ENCODE measurements at places on chromosomes 6 and 20. TPM values are rescaled to one million over a fixed set of nuclear protein-coding genes. Genes with fewer than 3 reads are reported as not detected.

RMND1 gene
- 62.4 TPM for total RNA-seq

ZNF343 gene
- total RNA-seq: 12.2 TPM

- no peaks in the 10 kb centered on the region for H3K36me3 ChIP-seq
- no peaks in the 10 kb centered on the region for H3K4me1 ChIP-seq
- H3K27ac ChIP-seq: no peak overlapping the region
- no peak for DNase-seq
These were observed 70.5 kb upstream of the DUSP22 start for GRCh38 chr6:221531-222349.

DNA sequence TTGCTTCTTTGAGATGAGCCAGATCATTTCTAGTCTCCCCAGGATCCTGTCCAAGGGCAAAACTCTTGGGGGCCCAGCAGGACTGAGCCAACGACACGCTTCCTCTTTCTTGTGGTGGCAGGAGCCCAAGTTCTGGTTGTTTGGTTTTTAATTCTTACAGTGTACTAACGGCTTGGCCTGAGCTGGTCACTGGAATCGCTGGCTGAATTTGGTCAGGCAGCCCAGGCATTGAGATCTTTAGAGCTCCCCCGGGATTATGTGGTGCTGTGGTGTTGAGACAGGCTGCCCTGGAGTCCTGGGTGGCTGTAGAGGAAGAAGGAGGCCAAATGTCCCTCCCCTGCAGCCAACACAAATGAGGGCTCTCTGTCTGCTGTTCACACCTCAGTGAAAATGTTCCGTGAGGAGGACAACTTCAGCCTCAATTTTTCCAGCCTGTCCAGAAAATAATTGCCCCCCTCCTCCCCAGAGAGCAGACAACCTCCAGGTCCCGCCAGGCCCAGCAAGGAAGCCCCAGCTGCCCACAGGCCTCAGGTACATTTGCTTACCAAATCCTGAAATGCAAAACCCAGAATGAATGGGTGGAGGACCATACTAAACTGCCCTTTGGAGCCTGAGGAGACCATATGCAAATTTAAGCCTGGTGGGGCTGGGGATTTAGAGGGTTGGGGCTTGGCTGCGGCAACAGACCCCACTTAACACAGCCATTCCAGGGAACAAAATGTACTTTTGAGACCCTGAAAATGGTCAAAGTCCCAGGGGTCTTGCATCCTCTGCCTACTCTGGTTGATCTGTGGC, 23.6 kb downstream of the BNIP5 start:
- H3K27ac ChIP-seq: no peak overlapping the region
- DNase-seq: no peak
- H3K4me1 ChIP-seq: no peaks in the 10 kb centered on the region
- H3K36me3 ChIP-seq: no peaks in the 10 kb centered on the region
- H3K4me3 ChIP-seq: no peak overlapping the region

CPNE5 gene
- total RNA-seq: 3.5 TPM

DNA sequence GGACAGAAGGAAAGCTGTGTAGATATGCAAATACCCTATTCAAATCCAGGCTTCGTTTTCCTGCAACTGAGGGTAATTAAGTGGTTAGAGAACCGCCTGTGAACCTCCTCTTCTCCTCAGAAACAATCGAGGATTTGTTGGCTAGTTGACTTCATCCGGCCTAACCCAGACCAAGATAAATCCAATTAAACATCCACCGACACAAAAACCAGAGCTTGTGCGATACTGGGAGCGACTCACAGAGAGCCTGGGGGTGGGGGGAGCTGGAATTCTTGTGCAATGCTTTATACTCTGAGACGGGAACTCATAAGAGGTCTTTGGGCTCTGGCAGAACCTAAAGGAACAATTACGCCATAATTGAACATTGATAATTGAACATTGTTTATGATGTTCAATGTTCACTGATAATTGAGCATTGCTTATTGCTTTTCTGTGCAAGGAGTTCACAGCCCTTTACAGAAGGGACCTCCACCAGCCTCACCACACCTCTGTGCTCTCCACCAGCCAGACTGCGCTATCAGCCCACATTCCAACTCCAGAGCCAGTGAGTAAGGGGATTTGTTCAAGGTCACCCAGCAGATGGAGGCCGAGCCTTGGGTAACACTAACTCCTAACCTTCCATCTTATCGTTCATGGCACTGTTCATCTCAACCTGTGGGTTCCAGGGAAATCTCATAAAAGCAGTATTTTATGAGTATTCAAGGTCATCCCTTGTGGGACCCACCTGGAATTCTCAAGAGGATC, 429.6 kb upstream of the JARID2 start:
- H3K4me1 ChIP-seq: no peaks in the 10 kb centered on the region
- H3K4me3 ChIP-seq: no peak overlapping the region
- no peaks in the 10 kb centered on the region for H3K27me3 ChIP-seq
- no peak for DNase-seq

DNA sequence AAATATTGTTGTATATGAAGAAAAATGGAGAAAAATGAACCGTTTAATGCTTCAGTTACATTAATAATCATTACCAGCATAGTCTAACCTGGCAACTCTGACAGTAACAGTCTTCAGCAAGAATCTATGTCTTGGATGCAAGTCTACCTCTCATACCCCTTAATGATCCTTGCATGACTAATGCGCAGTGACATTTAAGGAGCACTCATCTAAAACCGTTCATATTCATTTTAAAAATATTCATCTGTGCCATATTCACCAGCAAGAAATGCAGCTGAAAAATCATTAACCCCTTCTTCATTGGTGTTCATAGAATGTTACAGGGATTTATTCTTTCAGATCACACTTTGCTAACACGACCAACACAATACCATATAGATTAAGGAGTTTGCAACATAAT, 227.2 kb upstream of the ASCC3 start:
- no peaks in the 10 kb centered on the region for H3K27me3 ChIP-seq
- no peak overlapping the region for H3K27ac ChIP-seq
- no peak overlapping the region for H3K4me3 ChIP-seq
- no peaks in the 10 kb centered on the region for H3K36me3 ChIP-seq
- H3K4me1 ChIP-seq: no peaks in the 10 kb centered on the region
- no peak for DNase-seq

DNA sequence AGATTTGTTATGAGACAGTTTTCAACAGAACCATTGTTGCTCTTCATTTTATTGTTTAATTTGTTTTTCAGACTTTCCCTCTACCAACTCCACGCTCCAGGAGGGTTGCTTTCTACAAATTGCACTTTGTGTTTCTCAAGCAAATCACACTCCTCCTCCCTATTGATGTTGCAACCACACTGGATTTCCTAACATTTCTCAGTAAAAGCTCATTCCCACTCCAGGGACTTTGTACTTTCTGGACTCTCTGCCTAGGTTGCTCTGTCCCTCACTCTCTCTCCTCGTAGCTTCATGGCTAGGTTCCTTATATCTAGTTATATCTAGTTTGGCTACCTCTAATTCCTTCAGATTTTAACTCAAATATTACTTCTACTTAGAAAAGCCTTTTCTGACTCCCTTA, 20.3 kb downstream of the PGK2 start:
- H3K27ac ChIP-seq: no peak overlapping the region
- no peak overlapping the region for H3K4me3 ChIP-seq
- H3K27me3 ChIP-seq: no peaks in the 10 kb centered on the region

GRCh38 chr20:4681991-4682401, 39.7 kb upstream of the PRND start:
- H3K27me3 ChIP-seq: no peaks in the 10 kb centered on the region
- no peaks in the 10 kb centered on the region for H3K4me1 ChIP-seq
- no peak for DNase-seq
- H3K36me3 ChIP-seq: no peaks in the 10 kb centered on the region
- no peak overlapping the region for H3K4me3 ChIP-seq
- H3K27ac ChIP-seq: no peak overlapping the region

DNA sequence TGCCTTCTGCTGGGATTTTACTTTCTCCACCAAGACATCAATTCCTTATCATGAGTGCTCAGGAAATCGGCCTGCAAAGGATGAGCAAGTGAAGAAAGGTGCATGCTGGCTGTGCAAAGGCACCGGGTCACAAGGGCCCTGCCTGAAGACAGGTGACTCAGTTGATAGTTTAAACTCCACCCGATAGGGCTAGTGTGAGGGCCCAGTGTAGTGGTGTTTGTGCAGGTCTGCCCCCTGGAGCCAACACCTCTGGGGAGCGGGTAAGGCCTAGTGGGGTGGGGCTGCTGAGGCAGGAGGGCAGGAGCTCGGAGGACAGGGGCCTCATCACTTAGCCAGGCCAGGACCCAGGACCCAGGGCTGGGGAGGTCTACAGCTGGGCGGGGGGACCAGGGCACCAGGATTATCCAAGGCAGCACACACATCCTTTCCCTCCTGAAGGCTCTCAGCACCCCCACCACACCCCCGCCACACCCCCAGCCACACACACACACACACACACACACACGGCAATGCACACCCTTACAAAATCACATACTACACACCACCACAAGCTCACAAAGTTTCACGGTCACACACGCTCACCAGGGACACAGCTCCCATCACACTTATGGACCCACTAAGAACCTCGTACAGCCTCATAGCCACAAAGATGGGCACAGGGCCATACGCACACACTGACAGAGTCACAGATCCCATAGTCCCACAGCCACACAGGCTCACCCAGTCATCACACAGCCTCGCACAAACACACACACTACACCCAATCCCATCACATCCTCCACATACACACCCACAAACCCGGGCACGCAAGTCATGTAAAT, 75.4 kb downstream of the GRM4 start:
- H3K27me3 ChIP-seq: no peaks in the 10 kb centered on the region
- H3K4me3 ChIP-seq: no peak overlapping the region
- H3K27ac ChIP-seq: no peak overlapping the region
- no peak for DNase-seq

DNA sequence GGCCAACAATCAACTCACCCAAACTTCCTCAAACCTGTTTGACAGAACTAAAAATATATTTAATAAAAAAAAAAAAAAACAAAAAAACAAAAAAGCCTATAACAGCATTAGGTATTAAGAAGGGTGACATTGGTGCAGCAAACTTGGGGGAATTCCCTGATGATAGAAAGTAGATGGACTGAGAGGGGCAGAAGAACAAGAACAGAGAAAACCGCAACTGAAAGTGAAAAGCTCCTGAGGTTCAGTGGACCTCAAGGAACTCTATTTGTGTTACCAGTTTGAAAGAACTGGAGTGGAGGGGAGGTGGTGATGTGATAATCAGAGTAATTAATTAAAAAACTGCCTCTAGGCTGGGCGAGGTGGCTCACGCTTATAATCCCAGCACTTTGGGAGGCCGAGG, 53.8 kb downstream of the MACROD2 start:
- H3K4me1 ChIP-seq: no peaks in the 10 kb centered on the region
- H3K27ac ChIP-seq: no peak overlapping the region
- no peak for DNase-seq
- no peaks in the 10 kb centered on the region for H3K27me3 ChIP-seq

DNA sequence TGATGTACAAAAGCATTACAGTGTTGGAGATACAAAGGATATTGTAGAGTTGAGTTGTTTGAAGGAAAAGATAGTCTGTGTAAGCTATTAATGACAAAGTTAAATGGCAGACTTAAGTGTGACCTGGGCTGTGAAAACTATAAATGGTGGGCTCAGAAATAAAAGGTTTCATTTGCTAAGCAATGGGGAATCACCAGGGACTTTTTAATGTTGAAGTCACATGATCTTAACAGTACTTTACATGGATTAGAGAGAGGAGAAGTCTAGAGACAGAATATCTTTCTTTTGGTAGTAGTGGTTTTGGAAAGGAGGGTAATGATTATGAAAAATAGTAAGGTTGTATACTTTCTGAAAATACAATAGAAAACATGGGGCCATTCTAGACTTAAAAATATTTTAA, 67.1 kb downstream of the SCAF8 start:
- H3K36me3 ChIP-seq: peaks cover 14% of the 10 kb centered on the region
- H3K27me3 ChIP-seq: no peaks in the 10 kb centered on the region
- no peak for DNase-seq
- H3K4me1 ChIP-seq: no peaks in the 10 kb centered on the region
- no peak overlapping the region for H3K4me3 ChIP-seq

SLC17A1 gene
- not detected for total RNA-seq

DNA sequence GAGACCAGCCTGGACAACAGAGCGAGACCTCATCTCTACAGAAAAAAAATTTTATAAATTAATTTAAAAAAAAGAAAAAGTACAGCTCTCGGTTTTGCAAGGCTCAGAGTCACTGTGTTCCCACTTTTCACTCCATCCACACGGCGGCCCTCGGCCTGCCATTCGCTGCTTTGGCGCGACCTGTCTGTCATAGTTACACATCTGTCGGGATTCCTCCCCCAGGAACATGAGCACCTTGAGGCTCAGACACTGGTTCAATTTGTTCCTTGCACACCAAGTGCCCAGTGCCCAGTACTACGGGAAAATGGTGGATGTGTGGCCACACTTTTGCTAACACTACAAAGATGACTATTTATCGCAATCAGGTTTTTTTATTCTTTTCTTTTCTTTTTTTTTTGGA, 8.4 kb downstream of the CTSZ start:
- no peak overlapping the region for H3K27ac ChIP-seq
- peaks cover under 1% of the 10 kb centered on the region for H3K4me1 ChIP-seq

LBP gene
- 0.96 TPM for total RNA-seq

DNA sequence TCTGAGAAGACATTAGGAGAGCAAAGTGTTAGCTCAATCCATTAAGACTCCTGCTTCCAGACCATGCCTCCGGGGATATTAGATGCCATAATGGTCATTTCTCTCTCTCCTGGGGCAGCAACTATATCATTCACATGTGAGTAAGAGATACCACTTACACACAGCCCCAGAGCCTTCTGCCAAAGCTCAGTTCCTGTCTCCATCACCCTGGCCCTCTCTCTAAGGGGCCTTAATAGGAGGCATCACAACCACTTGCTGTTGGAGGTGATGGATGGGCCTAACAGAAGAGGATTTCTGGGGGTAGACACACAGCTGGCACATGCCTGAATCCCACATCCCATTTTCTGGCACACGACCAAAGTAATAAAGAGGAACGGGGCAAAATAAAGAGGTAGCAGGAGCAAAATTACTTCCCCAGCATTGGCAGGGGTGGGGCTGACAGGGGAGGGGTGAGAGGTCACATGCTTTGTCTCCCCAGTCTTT, 34.0 kb upstream of the VSTM2L start:
- H3K4me1 ChIP-seq: no peaks in the 10 kb centered on the region
- no peaks in the 10 kb centered on the region for H3K27me3 ChIP-seq
- no peak overlapping the region for H3K27ac ChIP-seq
- H3K36me3 ChIP-seq: no peaks in the 10 kb centered on the region
- no peak for DNase-seq
- H3K4me3 ChIP-seq: no peak overlapping the region

IFT52 gene
- total RNA-seq: 41.4 TPM

GRCh38 chr20:56762829-56763228, 133.7 kb downstream of the TFAP2C start:
- no peaks in the 10 kb centered on the region for H3K36me3 ChIP-seq
- no peak overlapping the region for H3K27ac ChIP-seq
- no peak overlapping the region for H3K4me3 ChIP-seq
- H3K4me1 ChIP-seq: no peaks in the 10 kb centered on the region

CLDN20 gene
- total RNA-seq: not detected

TBX18 gene
- 2.8 TPM for total RNA-seq

Data from adrenal gland (tissue), 19 donors.